ENCODE measurements at places on chromosomes 3 and 15.
A peak's percentile ranks its signal among the peaks of the same experiment; 100 is the strongest.

DNA sequence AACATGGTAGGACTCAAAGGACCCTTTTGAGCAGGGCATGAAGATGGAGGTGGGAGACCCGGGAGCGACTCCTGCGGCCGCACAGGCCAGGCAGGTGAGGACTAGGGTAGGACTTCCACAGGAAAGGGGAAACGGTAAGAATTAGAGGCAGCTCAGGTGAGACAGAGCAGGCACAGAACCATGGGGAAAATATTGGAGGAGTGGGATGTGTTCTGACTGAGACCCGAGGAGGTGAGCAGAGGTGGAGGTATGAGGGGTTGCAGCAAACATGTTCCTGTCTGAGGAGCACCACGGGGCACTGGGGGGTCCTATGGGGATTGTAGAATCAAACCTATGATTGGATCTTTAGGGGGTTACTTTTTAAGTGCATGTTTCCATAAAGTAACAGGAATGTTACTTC, 1.4 kb upstream of the ISG20 start:
- DNase-seq, result no peak
- peak overlapping the region; percentile 91 for H3K4me3 ChIP-seq
- peaks cover 40% of the 10 kb centered on the region for H3K36me3 ChIP-seq
- H3K4me1 ChIP-seq, result peaks cover 95% of the 10 kb centered on the region

DNA sequence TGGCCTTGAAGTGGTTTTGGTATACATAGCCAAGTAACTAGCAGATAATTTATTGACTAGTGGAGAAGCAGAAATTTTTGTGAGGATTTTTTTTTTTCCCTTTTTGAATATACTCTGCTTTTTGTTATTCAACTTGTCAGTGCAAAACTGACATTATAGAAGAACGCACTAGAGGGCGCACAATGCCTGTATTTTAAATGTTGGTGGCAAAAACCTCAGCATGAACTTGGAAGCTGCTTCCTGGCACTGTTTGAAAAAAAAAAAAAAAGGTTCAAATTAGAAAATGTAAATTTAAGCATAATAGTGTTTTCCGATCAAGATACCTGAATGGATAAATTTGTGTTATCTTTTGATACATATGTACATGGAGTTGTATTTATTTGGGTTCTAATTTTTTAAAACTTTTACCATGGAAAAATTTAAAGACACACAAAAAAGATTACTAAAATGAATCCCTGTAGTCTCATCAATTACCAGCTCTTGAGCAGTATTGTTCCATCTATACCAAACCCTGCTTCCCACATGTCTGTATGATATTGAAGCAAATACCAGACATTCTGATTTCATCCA, 56.0 kb downstream of the SLC25A26 start:
- no peak for DNase-seq
- no peaks in the 10 kb centered on the region for H3K4me1 ChIP-seq
- peaks cover 18% of the 10 kb centered on the region for H3K36me3 ChIP-seq
- H3K27ac ChIP-seq, result no peak overlapping the region

GRCh38 chr3:67592057-67592456, 62.4 kb downstream of the SUCLG2 start:
- no peak overlapping the region for H3K4me3 ChIP-seq
- no peaks in the 10 kb centered on the region for H3K4me1 ChIP-seq
- no peak for DNase-seq
- no peak overlapping the region for H3K27ac ChIP-seq

DNA sequence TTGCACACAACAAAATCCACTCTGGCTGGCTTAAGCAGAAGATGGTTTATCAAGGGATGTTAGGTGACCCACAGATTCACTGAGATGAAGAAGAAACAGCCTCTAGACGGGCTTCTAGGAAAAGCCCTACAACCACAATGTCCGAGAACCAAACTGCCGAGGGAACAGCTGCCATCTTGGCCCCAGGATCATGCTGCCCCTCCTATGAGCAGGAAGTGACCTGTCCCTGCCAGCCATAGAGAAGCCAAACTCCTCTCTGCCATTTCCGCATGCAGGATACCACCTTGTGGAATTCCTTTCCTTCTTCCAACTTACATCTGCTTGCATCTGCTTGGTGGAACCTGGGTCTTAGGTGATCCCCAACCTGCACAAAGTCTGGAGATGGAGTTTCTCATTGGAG, 11.4 kb upstream of the POMGNT2 start:
- no peaks in the 10 kb centered on the region for H3K36me3 ChIP-seq
- no peak overlapping the region for H3K4me3 ChIP-seq
- no peaks in the 10 kb centered on the region for H3K4me1 ChIP-seq
- peaks cover 19% of the 10 kb centered on the region for H3K27me3 ChIP-seq
- no peak overlapping the region for H3K27ac ChIP-seq

- H3K27me3 ChIP-seq, result no peaks in the 10 kb centered on the region
- H3K4me3 ChIP-seq, result peak overlapping the region; percentile 99
- H3K27ac ChIP-seq, result peak overlapping the region; percentile 100
These were observed 239 bp upstream of the ZFYVE19 start for GRCh38 chr15:40806672-40807027.

GRCh38 chr15:79004336-79004735, 59.5 kb upstream of the CTSH start:
- H3K36me3 ChIP-seq, result no peaks in the 10 kb centered on the region
- peak overlapping the region; percentile 93 for H3K27ac ChIP-seq
- peaks cover 58% of the 10 kb centered on the region for H3K4me1 ChIP-seq
- H3K27me3 ChIP-seq, result no peaks in the 10 kb centered on the region
- peak overlapping the region; percentile 65 for H3K4me3 ChIP-seq
- peak; percentile 43 for DNase-seq

DNA sequence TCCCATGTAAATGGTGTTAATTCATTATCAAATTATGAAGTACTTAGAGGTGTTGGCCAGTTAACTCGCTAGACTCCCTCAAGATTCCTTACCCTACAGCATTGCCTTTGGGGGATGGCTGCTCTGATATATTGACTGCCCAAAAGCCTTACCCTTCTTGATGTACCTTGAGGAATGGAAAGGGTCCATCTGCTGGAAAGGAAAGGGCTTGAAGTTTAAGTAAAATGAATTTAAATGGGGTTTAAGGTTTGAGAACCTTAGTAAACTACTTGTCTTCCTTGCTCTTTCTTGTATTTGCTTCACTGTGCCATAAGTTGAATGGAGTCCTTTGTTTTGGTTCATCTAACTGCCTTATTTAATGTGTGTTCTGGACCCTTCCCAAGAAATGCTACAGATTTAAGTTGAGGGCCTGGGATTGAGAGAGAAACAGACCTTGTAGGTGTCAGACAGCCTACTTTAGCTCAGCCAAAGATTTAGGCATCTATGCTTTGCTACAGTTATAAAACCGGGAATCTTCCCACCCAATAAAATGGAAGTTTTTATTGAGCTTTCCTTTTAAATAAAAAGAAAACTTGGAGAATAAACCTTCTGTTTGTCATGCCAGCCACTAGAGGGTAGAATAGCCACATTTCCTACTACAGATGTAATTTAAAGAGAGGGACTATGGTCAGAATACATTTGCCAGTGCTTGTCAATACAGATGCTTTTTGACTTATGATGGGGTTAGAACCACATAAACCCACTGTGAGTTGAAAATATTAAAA, 25.3 kb downstream of the CMSS1 start:
- DNase-seq, result no peak
- H3K27ac ChIP-seq, result no peak overlapping the region
- H3K4me1 ChIP-seq, result peaks cover 21% of the 10 kb centered on the region
- no peaks in the 10 kb centered on the region for H3K27me3 ChIP-seq
- H3K36me3 ChIP-seq, result no peaks in the 10 kb centered on the region

DNA sequence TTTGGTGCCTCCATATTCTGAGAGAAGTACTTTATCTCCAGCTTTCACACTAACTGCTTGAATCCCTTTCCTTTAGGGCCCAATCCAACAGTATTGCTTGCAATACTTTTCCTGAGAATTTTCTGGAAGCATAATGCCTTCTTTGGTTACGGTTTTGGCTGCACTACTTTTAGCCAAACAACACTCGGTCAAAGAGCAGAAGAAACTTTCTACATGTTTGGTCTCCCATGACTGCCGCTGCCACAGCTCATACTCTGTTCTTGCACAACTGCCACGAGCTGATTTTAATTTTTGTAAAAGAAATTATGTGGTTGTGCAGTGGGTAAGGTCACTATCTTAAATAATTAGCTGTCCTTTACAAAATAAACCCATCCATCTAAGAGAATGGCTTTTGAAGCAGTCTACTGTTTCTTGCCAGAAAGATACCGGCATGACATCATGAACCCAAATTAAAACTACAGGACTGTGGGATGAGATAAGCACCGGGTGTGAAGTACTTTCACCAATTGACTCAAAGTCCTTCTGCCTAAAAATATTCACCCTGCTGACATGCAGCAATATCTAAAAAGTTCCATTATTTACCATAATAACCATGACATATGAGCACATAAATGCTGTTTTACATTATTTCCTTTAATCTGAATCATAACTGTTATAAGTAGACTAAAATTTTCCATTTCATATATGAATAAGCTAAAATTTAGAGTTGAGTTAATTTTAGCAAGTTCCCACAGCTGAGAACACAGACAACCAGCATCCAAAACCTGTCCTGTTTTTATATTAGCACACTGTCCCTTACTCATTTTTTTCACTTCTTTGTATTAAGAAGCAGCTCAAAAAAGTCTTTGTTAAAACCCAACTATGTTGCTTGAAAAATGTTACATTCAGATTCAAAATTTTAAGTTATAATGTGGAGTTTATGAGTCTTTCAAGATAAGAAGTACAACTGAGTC, 1154.3 kb downstream of the EPHA3 start:
- DNase-seq, result no peak
- H3K27me3 ChIP-seq, result no peaks in the 10 kb centered on the region
- H3K4me3 ChIP-seq, result no peak overlapping the region
- H3K27ac ChIP-seq, result no peak overlapping the region
- no peaks in the 10 kb centered on the region for H3K4me1 ChIP-seq

GRCh38 chr3:132786890-132787289, 64.7 kb upstream of the NPHP3 start:
- H3K36me3 ChIP-seq, result no peaks in the 10 kb centered on the region
- H3K27me3 ChIP-seq, result peaks cover 4% of the 10 kb centered on the region
- no peak overlapping the region for H3K27ac ChIP-seq
- H3K4me1 ChIP-seq, result no peaks in the 10 kb centered on the region
- DNase-seq, result no peak

DNA sequence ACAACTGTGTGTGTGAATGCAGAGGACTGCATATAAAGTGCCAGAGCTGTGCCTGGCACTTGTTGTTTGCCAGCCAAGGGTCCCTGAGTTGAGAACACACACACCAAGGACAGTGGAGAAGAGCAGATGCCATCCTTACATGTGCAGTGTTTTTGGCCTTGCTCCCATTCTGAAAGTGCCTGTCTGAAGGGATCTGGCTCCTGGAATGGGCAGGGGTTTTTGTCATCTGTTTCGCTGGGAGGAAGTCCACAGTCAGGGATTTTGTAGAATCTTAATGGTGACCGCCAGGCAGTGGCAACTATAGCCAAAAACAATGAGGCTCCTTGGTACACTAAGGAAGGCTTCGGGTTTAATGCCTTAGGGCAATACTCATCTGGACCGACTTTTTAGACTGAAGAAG, 63.7 kb downstream of the DUT start:
- no peak overlapping the region for H3K27ac ChIP-seq
- H3K36me3 ChIP-seq, result no peaks in the 10 kb centered on the region
- H3K4me1 ChIP-seq, result no peaks in the 10 kb centered on the region
- peaks cover 3% of the 10 kb centered on the region for H3K27me3 ChIP-seq
- no peak overlapping the region for H3K4me3 ChIP-seq
- no peak for DNase-seq

GRCh38 chr15:70234256-70234905, 136.7 kb upstream of the TLE3 start:
- no peak overlapping the region for H3K4me3 ChIP-seq
- H3K27ac ChIP-seq, result no peak overlapping the region
- no peaks in the 10 kb centered on the region for H3K27me3 ChIP-seq

DNA sequence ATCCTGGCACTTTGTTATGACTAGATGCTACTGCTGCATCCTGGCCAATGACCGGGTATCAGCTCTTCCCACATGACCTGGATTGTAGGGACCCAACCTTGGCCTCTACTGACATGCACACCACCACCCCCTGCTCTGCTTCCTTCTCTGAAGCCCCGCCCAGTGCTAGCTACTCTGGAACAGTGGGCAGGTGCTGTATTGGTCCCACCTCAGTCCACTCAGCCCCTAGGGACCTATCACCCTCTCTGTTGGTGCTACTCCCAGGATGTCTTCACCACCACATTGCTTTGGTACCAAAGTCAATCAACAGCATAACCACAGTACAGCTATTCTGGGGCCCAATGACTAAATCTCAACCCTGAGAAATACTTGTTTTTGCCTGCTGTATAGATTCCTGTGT, 170.2 kb upstream of the PRICKLE2 start:
- H3K36me3 ChIP-seq, result no peaks in the 10 kb centered on the region
- H3K4me1 ChIP-seq, result no peaks in the 10 kb centered on the region
- DNase-seq, result no peak
- no peak overlapping the region for H3K4me3 ChIP-seq

GRCh38 chr3:50417637-50418033, 58.3 kb upstream of the TMEM115 start:
- H3K27ac ChIP-seq, result no peak overlapping the region
- DNase-seq, result no peak
- no peaks in the 10 kb centered on the region for H3K36me3 ChIP-seq
- H3K4me3 ChIP-seq, result no peak overlapping the region

- peak overlapping the region; percentile 15 for H3K27ac ChIP-seq
- H3K4me3 ChIP-seq, result no peak overlapping the region
- H3K4me1 ChIP-seq, result peaks cover 28% of the 10 kb centered on the region
These were observed 30.6 kb downstream of the SNRK start for GRCh38 chr3:43316783-43317460.

- H3K27me3 ChIP-seq, result peaks cover 21% of the 10 kb centered on the region
- no peaks in the 10 kb centered on the region for H3K4me1 ChIP-seq
- no peaks in the 10 kb centered on the region for H3K36me3 ChIP-seq
- DNase-seq, result no peak
These were observed 16.0 kb upstream of the CPEB1 start for GRCh38 chr15:82663186-82663600.

DNA sequence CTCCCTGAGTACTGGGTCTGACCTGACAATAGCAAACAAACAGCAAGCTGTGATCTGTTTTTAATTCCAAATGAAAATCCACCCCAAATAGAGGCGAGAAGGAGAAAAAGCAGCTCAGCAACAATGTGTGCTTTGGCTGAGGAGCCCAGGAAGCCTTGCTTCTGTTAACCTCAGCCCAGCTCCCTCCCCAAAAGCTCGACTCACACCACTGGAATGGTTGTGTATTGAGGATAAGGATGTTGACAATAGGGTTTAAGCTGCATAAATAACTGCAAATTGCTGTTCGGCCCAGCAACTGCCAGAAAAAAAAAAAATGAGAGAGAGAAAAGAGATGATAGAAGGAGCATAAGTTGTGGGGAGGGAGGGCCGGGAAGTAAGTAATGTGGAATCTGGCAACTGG, 104.0 kb upstream of the TBC1D5 start:
- no peak overlapping the region for H3K27ac ChIP-seq
- H3K4me3 ChIP-seq, result no peak overlapping the region
- DNase-seq, result no peak
- peaks cover 2% of the 10 kb centered on the region for H3K27me3 ChIP-seq
- H3K36me3 ChIP-seq, result no peaks in the 10 kb centered on the region
- no peaks in the 10 kb centered on the region for H3K4me1 ChIP-seq

DNA sequence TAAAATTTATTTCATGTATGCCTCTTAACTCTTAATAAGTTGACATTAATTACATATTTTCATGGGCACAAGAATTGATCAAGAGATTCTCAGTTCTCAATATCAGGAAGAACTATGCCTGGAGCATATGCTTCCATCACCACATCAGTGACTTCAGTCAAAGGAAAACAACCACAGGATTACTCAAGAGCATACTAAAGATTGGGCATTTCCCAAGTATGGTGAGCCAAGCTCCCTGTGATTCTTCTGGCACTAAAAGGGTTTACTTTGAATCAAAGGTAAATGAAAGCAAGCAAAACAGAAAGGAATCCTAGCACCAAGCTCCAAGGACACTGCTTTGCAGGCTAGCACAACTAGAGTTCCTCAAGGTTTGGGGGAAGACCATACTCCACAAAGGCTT, 44.6 kb downstream of the FMN1 start:
- H3K4me1 ChIP-seq, result peaks cover 13% of the 10 kb centered on the region
- no peak for DNase-seq
- H3K4me3 ChIP-seq, result no peak overlapping the region
- H3K27ac ChIP-seq, result no peak overlapping the region
- peaks cover 3% of the 10 kb centered on the region for H3K27me3 ChIP-seq

Measured in activated B cell treated with CpG ODN at 0.5 μM for 24 hours (primary cell).